C1 segment of cervical spinal cord (tissue), 14 donors: ENCODE measurements at places on chromosomes 5 and 9.

- DNase-seq, result no peak
Observed at GRCh38 chr9:129506892-129507291, 114.0 kb downstream of the C9orf50 start.

DNA sequence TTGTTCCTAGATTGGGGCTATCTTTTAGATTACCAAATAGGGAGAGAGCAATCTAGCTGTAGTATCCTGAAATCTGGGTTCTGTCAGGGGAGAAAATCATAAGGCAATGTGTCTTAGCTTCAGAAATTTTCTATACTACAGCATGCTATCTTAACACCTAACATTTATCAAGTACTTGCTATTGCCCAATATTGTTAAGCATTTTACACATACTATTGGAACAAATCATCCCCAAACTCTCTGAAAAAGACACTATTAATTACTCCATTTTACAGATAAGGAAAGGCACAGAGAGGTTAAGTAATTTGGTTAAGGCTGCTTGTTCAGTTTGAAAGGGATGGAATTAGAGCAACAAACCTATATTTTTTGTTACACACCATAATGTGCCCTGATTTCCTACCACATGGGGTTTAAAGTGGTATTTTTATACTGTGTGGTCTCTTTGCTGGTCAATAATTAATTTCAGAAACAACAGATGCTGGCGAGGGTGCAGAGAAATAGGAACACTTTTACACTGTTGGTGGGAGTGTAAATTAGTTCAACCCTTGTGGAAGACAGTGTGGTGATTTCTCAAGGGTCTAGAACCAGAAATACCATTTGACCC, 57.2 kb upstream of the RIC1 start:
- DNase-seq, result no peak

DNA sequence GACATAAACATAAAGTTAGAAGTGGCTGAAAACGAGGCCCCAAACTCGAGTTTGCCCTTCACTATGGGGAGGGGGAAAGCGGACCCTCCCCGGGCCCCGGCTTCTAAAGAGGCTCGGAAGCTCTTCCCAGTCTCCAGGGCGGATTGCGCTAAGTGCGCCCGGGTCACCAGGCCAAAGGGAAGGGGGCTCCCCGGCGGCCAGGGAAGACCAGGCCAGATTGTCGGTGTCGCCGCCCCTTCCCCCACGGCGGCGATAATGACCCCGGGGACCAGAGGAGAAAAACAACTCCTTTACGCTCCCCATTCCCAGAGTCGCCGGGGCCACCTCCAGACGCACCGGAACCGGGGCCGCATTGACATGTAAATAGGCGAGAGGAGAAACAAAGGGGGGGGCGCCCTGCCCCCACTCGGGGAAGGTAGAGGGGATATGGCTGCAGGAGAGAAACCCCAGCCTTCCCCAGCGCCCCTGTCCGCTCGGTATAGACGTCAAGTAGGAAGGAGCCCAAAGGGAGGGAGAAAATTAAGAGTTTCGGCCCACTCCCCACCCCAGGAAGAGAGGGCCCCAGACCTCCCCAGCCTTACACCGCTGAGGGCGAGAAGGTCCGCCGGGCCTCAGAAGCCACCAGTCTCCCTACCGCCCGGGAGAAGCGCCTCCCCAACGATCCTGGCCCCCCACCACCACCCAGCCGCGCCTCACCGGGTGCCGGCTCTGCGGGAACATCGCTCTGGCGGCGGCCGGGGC, 1.7 kb downstream of the TLE1 start:
- DNase-seq, result no peak

DNA sequence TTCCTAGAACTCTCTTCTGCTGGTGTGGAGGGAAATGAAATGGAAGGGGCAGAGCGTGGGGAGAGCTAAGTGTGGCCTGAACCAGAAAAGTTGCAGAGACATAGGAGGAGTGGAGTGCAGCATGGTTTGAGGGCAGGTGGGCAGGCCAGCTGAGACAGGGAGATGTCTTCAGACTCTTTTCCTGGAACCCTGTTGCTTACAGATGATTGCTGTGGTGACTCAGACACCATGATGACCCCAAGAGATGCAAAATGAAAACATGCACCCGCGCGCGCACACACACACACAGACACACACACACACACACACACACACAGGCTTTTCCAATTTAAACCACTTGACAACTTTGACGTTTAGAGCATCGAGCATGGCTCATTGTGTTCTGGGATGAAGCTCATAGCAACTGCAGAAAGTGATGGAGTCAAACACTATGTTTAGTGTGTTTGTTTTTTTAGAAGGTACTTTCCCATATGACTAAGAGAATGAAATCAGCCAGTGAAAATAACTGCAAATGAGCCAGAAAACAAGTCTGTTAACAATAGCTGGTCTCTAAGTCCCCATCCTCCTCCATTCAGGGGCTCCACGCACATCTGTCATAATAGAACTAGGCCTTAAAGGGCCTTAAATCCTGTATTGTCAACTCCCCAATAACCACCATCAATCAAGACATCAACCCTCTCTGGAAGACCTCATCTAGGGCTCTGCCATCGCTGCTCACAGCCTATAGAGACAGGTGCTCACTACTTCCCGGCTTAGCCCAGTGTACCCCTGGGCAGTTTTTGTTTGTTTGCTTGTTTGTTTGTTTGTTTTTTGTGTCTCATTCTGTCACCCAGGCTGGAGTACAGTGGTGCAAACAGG, 9.6 kb downstream of the TMOD1 start:
- no peak for DNase-seq

DNA sequence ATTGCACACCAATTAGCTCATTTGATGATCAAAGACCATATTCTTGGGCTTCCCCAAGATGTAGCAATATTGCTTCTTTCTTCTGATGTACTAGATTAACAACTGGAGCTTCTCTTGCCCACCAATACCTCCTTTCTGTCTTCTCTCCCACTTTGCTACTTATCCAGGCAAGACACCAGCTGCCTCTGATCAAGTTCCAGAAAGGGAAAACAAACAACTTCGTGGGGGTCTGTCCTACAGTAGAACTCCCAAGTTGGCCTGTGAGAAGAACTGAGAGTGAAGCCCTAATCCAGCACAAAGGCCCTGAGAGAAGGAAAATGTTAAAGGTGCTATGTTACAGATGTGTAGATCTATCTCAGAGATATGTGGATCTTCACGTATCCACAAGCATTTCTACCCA, 44.9 kb downstream of the ADAMTS12 start:
- no peak for DNase-seq

DNA sequence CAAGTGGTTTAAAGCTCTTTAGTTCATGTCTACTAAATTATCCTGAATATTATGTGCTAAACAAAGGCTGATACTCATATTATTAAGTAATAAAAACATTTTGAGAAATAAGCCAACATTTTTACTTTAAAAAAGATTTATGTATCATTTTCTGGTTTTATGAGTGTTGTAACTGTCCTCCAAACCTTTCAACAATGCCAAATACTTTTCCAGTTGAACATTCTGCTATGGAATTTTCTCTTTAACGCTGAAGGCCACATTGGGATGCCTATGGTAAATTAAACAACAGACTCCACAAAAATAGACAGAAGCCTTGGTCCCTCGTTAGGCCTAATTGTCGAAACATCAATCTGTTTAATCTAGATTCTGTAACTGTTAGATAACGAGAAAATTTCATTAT, 131.3 kb downstream of the GLIS3 start:
- DNase-seq, result no peak
